NCI-H1417 (cell line): ENCODE measurements at places on chromosomes 1 and 21.
A peak's percentile ranks its signal among the peaks of the same experiment; 100 is the strongest.

DNA sequence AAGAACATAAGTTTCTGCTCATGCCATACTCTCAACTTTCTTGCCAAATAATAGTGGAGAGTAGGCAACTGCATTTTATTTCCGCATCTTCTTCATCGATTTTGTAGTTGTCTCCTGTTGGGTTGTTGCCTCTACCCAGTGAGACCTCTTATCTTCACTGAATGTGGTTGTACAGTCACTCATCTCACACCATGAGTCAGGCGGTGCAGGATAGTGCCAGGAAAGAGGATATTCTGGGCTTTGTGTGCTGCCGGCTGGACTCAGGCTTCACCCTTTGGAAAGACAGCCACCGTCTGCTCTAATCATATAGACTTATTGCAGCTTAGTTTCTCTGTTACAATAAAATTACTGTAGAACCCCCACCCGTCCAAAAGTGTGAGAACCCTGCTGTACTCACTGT is 154.3 kb upstream of the USP24 start:
- DNase-seq, result no peak

DNA sequence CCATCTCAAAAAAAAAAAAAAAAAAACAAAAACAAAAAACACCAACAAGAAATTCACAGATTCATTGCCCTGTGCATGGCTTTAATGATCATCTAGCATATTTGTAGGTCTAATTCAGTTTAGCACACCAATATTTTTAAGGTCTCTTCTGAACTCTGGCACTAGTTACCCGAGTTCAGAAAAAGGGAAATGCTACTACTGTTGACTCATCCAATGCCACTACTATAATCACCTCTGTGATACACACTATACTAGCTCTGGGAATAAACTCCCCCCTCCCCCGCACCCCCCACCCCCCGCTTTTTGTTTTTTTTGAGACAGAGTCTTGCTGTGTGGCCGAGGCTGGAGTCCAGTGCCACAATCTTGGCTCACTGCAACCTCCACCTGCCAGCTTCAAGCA is 55.6 kb downstream of the FBXO42 start:
- no peak for DNase-seq

DNA sequence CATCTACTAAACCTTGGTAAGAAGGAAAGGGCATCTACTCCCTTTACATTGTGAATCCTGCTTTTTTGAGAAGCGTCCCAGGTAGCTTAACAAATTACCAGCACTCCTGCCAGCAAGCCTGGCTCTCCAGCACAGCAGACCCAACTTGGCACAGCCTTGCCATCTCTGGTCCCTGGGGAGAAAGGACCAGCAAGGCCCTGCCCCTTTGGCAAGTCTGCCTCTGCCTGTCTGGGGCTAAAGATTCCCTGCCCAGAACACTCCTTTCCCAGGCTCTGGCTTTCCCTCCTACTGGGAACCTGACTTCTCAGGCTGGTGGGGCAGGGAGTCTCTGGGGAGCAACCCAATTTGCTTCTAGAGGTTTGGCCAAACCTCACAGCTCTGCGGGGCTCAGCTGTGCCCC is 68.5 kb downstream of the ATP2B4 start:
- no peak for DNase-seq

- DNase-seq, result no peak
Measured at GRCh38 chr1:66262208-66262963, 271.6 kb upstream of the SGIP1 start.

DNA sequence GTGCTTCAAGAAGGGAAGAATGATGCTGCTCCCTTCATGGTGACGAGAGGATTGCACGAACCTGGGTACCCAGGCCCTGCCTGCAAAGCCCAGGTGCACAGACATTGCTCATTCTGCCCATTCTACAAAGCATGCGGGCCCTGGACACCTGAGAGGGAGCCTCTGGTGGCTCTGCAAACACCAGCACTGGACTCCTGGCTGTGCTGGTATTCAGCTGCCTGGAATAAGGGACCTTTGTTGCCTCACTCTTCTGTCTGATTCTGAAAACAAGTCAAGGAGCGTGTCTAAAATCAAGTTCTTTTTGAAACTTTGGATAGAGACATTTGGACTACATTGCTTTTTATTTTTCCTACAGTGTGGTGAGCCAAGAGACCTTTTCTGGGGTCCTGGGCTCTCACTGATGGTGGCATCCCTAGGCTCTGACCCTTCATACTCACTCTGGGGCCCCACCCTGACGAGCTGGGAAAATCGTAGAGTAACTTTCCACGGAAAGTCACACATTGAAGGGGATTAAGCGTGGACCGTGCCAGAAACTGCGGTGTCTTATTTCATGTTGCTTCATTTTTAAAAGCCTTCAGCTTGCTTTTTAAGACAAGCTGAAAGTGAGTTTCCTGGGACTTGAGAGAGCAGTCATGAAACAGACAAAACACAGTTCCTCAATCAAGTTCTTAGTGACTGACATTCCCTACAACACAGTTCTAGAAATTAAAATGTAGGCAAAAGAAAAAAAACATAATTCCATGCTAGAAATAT is 24.0 kb downstream of the ABCA4 start:
- DNase-seq, result no peak

DNA sequence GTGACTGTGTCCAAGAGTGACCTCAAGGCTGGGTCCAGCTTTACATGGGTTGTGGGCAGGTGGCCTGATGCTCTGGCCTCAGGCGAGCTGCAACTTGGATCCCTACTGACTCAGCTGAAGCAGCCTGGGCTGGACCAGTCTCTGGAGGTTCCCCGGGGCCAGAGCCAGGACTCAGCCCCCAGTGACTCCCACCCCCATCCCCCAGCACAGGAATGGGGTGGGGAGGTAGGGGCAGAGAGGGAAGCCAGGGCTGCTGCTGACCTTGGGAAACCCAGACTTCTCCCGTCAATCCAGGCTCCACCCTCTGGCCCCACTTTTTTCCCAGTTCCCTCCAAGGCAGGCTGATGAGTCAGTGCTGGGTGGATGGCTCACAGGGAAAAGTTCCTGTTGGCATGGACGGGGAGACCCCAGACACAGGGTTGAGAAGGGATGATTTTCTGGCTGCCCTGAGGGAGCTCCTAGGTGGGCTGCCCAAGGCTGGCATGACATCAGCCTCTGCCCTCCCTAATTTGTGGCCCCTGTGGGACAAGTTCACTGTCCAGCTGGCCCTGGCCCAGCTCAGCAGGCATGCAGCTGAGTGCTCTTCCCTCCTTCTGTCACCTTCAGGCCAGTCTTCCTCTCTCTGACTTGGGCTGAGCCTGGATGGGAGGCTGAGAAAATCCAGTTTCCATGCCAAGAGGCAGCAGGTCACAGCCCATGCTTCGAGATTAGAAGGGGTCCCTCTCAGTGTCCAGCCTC is 2.2 kb downstream of the ZC3H12A start:
- no peak for DNase-seq

DNA sequence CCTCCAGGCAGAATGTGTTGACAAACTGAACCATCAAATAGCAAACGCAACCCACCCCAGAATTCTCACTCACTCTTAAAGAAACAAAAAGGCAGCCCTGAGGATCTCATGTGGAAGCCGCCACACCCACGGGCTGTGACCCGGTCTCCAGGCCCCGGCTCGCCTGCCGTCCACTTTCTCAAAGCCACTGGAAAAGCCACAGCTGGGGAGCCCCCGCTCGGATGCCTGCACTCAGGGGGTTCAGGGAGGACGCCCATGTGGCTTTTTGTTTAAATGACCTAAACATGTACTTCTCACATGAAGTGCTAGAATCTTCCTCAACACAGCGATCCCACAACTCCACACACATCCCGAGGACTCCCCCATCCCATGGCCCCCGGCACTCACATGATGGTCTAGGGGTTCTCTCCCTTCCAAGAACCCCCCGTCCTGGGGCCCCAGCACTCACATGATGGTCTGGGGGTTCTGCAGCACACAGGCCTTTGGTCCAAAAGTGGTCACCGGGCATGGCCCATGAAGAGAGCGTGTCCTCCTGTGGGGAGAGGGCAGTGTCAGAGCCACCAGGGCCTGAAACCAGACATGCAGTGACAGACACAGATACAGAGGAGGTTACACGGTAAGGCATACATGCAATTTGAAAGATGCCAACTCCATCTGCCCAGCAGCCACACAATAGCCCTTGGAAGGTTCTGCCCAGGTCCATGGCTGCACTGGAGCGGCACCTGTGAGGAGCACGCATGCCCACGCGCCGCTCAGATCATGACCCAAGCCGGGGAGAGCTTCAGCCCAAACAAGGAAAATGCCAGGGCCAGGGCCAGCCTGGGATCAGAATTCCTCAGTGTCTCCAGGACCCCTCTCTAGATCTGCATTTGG is 16.5 kb downstream of the NADK start:
- no peak for DNase-seq

GRCh38 chr1:206904423-206905142 is 7.3 kb downstream of the IL24 start:
- DNase-seq, result no peak

DNA sequence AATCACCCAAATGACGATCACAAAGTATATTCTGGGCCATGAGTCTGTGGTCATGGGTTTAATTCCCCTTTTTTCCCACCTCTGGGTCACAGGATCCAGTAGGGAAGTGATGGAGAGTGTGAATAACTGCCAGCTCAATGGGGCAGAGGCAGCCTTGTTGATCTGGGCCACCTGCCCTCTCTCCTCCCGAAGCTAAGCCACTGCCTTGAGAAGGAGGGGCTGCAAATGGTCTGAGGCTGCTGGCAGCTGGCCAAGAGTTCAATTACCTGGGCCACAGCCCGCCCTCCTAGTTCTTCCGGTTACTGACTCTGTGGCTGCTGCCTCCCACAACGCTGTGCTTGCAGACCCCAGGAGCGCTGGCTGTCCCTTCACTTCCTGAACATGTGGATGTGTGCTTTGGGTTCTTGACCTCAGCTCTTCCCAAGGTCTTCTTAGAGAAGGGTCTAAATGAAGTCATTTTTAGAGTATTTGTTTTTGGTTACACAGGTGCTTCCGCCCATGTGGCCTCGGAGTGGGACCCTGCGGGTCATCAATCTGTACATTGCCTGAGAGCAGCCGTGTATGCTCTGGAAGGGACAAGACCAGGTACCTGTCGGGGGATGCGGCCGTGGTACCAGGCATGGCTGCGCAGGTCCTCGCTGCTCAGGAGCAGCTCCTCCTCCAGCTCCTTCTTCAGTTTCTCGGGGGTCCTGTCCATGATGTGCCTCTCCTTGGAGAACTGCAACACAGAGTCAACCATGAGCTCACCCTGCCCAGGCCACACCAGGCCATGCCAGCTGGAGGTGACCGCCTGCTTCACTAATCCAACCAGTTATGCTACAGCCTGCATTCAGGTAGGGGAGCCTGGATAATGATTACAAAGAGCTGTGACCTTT is 89.7 kb downstream of the BCAR3 start:
- peak; percentile 99 for DNase-seq

DNA sequence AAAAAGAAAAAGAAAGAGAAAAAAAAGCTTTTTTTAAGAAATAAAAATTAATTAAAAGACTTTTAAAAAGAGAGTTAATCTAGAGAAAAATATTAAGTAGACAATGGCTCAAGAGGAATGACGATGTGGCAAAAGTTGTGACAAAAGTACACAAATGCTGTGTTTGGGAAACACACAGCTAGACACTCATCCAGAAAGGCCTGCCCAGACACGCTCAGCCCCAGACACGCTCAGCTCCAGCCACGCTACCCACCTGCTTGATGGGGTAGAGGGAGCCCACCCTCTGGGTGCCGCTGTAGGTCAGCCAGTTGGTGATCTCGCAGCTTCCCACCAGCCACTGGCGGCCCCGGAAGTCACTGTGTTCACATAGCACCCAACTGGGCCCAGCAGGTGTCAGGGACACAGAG is 10.2 kb downstream of the CD52 start:
- peak; percentile 94 for DNase-seq

DNA sequence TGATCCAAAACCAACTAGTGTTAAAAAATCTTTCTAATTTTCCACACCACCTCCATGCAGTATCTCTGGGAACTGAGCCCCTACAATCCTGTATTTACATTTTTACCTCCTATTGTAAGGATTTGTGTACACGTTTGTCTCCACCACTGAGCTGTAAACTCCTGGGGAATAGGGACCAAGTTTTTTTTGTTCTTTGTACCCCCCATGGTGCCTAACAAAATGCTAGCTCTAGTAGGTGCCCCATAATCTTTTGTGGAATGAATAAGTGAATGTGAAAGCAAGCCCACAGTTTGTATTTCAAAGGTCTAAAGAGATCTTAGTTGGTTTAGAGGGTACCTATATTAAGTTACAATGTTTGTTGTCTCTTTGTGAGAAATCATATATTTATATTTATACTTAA is 879 bp upstream of the WLS start:
- DNase-seq, result peak; percentile 25

GRCh38 chr1:9448132-9449109 is 90.8 kb upstream of the SLC25A33 start:
- DNase-seq, result peak; percentile 36

DNA sequence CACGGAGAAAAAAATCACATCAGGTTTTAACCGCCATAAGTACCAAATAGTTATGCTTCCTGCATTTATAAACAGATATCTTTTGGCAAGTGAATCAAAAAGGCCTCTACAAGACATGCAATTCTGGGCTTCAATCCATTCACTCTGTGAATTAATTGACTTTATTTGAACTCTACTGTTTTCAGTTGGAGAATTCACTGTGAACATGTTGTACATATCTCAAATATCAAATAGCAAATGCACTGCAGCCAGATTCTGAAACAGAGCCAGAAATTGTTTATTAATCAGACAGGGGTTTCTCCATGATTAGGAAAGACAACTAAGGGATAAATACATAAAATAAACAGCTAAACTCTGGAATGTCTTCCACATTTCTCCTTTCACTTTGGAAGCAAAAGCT is 445.4 kb upstream of the NFIA start:
- DNase-seq, result no peak

DNA sequence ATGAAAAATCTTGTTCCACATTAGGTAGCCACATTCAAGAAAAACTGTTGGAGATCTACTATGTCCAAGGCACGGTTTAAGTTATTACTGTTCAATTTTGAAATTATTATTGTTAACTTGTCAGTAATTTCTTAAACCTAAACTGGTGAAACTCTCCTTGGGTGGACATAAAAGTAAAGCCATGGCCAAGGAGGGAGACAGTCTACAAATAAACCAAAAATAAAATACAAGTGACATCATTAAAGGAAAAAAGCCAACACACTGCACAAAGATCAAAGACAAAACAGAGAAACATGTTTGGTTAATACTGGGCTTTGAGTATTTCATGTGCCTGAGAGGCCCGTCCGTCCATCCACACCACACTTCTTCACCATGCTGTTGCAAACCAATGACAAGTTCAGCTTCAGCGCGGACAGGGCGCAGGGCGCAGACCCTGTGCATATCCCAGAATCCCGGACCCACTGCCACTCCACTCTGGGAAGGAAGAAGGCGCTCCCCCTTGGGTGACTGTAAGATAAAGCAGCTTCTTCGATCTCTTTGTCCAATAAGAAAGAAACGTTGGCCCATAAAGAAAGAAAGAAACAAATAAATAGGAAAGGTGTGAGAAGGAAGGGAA is 918 bp upstream of the RASAL2 start:
- DNase-seq, result no peak

- DNase-seq, result peak; percentile 82
Measured at GRCh38 chr1:207752456-207752998, 673 bp downstream of the CD46 start.

- DNase-seq, result no peak
Measured at GRCh38 chr1:109917051-109917767, 6.6 kb downstream of the CSF1 start.

DNA sequence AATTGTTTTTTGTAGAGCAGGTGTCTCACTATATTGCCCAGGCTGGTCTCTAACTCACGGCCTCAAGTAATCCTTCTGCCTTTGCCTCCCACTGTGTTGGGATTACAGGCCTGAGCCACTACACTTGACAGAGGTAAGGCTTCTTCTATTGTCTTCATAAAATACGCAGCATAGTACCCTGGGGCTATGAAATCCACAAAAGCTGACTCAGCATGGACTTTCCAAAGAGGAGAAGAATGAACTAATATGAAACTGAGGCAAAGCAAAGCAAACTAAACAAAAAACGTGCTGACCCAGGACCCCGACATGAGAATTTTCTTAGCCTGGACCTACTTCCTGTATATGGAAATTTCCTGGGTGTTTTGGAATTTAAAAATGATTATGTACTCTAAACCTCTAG is 18.5 kb upstream of the ATP13A2 start:
- no peak for DNase-seq
